Jurkat, Clone E6-1 (cell line): ENCODE measurements at places on chromosomes 2 and 18.

- DNase-seq, result no peak
Measured at GRCh38 chr2:39975476-39976020, 196.5 kb upstream of the THUMPD2 start.

DNA sequence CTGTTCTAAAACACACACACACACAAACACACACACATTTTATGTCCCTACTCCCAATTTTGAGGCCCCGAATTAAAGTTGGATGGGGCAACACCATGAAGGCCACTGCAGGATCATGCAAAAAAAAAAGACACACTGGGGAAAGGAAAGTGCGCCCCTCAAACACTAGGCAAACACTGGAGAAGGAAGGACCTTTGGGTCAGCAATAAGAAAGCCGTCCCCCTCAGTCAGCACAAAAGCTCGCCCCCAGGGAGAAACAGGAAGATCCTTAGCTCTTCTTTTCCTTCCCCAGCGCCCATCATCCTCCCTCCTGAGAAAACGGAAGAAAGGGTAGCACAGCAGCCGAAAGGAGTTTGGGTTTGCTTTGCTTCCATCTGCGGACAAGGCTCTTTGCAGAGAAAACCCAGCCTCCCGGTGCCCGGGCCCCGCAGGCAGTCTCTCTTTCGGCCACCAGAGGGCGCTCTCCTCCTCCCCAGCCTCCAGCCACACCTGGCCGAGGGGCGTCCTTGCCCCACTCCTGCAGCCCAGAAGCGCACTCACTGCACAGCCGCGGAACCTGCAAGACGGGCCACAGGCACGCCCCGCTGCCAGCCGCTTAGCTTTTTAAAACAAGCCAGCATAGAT lies 248.5 kb downstream of the CDH20 start:
- DNase-seq, result peak; percentile 24

- no peak for DNase-seq
Measured at GRCh38 chr2:7437141-7437540, 519.9 kb downstream of the RNF144A start.

- no peak for DNase-seq
Measured at GRCh38 chr18:11981543-11982366, 448 bp downstream of the IMPA2 start.

DNA sequence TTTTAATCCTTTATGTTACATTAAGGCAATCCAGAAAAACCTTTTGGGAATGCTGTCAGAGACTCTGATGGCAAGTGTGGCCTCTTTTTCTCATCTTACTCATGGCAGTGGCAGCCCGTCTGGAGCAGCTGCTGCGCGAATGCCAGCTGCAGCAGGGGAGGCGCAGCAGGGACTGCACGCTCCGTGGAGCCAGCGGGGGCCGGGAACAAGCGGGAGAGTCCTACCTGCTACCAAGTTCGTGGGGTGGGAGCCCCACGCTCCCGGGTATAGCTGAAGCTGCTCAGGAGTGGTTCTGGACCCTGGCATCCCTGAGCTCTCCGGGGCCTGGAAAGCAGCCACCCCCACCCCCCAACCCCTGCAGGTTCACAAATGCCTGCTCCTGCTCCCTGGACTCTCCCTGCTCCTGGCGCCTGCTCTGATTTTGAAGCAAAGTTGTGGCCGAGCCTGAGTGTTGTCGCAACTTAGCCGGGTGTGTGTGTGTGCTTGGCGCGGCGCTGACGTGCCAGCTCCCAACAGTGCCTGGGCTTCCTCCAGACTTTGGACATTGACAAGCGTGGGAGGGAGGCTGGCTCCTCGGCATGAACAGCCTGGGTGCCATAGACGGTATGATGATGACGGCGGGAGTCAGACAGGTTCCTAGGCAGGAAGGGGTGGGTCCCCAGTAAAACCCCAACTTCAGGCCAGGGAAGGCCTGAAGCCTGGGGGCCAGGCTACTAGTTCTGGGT lies 21.7 kb downstream of the TMX3 start:
- DNase-seq, result no peak

DNA sequence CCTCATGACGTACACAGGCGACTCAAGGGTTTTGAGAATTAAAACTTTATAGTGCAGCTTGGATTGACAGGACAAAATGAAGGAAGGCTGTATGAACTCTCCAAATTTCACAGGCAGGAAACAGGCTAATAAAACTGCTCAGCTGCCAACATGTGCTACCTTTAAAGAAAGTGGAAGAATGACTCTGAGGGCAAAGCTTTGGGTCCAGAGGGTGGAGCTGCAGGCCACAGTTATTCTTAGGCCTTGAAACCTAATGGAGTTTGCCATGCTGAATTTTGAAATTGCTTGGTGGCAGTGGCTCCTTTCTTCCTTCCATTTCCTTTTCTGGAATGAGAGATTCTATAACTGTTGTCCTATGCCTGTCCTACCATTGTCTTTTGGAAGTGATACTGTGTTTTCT lies 34.8 kb downstream of the HAT1 start:
- no peak for DNase-seq

GRCh38 chr2:129870685-129871241 lies 108.7 kb upstream of the RAB6C start:
- DNase-seq, result no peak

DNA sequence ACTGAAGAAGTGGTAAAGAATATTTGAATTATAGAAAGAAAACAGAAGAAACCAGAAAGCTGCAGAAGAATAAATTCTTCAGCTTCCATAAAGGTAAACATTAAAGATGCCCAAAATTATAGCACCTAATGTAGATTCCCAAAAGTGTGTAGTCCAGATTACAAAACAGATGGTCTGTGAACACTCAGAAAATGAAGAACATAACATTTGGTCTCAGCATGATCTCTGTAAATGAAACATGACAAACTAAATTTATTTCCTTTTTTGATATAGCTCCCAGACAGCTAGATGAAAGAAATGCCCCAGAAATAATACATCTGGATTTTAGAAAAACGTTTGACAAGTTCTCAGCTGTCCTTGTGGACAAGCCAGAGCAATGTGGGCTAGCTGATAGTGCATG lies 794.2 kb upstream of the NXPH2 start:
- no peak for DNase-seq

GRCh38 chr18:21509062-21509461 lies 91.4 kb downstream of the ESCO1 start:
- DNase-seq, result no peak

DNA sequence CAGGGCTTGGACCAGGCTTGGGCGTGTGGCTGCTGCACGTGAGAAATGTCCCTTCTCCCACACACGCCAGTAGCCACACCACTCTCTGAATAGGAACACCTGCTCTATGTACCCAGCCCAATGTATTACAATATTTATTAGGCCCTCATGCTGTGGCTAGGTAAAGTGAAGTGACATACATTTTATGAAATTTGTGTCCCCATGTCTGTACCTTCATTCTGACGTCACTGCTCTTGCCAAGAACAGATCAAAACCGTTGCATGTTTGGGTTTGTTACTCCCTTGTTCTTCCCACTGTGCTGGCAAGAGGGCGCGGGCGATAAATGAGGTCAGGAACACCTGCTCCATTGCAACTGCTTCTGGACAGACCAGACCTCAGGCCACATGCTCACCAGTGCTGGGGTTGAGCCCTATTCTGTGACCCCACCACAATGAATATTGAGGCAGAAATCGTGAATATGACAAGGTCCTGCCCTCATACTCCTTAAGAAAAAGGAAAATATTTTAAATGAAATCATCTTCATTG lies 436.4 kb upstream of the SALL3 start:
- no peak for DNase-seq

GRCh38 chr2:69175790-69176715 lies 163.1 kb downstream of the ANTXR1 start:
- no peak for DNase-seq

DNA sequence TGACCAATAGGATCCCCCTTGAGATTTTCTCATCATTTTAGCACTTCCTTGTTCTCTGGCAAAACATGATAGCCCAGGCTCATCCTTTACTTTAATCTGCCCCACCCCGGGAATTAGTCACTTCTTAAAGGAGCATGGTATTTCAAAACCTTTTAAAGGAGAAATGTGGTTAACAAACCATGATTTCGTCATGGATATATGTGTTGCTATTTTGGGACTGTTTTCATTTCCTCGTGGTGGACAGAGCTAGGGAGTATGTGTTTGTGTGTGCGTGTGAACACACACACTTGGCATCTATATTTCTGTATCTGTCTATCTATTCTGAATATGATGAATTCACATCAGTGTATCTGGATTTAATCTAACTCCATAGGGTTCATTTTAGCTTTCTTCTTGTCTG lies 128.1 kb downstream of the BIRC6 start:
- DNase-seq, result no peak

- no peak for DNase-seq
Measured at GRCh38 chr18:10899481-10899880, 249.9 kb downstream of the PIEZO2 start.

GRCh38 chr2:29053223-29053622 lies 21.1 kb downstream of the PCARE start:
- no peak for DNase-seq

DNA sequence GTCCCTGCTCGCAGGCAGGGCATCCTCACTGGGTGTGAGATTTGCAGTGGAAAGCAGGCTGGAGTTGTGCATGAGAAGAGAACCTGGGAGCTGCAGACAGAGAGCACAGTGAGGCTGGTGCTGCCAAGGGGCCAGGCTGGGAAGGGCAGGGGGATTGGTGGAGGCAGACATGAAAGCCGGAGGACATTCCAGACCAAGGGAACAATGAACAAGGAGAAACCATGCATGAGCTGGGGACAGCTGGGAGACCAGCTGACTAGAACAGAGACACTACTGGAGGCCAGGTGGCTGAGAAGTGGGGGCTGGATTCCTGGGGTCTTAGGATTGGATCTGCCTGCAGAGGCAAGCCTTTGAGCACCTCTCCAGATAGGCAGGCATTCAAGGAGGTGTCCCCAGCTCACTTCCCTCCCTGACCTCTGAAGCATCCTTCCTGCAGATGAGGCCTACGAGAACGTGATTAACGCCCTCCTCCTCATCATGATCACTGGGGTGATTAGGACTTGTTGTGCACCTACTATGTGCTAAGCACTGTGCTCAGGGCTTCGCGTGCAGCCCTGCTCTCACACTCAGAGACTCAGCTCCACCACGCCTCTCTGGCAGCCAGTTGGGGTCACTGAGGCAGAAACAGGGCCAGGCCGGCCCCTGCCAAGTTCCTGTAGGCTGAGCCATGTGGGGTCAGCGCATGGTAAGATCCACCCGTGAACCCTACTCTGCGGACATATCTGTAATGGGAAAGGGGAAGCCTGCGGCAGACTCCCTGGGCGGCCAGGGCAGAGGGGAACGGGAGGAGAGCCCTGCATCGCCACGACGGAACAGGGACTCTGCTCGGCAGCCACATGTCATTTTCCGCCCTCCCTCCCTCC lies 74.8 kb upstream of the SLC66A3 start:
- DNase-seq, result no peak

- DNase-seq, result no peak
Measured at GRCh38 chr18:56836173-56836572, 185.0 kb downstream of the WDR7 start.

GRCh38 chr2:143125717-143126116 lies 3.5 kb upstream of the ARHGAP15 start:
- no peak for DNase-seq

- DNase-seq, result no peak
Measured at GRCh38 chr2:131646669-131647297, 119.1 kb downstream of the CCDC74A start.

- no peak for DNase-seq
Measured at GRCh38 chr2:12613137-12613835, 103.5 kb upstream of the TRIB2 start.

DNA sequence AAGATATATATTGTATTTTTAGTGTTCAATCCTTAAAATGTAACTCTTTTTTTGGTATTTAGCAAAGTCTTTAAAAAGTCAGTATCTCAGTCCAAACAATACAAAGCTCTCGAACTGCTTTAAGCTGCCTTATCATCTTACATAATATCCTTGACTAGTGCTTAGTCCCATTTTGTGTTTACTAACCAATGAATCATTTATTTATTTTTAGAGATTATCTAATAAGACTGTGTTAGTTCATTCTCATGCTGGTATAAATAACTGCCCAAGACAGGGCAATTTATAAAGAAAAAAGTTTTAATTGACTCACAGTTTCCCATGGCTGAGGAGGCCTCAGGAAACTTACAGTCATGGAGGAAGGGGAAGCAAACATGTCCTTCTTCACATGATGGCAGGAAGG lies 248.3 kb upstream of the KYNU start:
- DNase-seq, result no peak

- DNase-seq, result no peak
Measured at GRCh38 chr18:45617284-45617683, 2.0 kb downstream of the SLC14A2 start.

DNA sequence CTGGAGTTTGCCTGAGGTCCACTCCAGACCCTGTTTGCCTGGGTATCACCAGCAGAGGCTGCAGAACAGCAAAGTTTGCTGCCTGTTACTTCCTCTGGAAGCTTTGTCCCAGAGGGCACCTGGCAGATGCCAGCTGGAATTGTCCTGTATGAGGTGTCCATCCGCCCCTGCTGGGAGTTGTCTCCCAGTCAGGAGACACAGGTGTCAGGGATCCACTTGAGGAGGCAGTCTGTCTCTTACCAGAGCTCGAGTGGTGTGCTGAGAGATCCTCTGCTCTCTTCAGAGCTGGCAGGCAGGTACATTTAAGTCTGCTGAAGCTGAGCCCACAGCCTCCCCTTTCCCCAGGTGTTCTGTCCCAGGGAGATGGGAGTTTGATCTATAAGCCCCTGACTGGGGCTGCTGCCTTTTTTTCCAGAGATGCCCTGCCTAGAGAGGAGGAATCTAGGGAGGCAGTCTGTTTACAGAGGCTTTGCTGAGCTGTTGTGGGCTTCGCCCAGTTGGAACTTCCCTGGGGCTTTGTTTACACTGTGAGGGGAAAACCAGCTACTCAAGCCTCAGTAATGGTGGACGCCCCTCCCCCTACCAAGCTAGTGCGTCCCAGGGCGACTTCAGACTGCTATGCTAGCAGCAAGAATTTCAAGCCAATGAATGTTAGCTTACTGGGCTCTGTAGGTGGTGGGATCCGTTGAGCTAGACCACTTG lies 34.7 kb downstream of the TFPI start:
- DNase-seq, result no peak

- DNase-seq, result peak; percentile 42
Measured at GRCh38 chr18:49250816-49251388, 209.5 kb downstream of the DYM start.

DNA sequence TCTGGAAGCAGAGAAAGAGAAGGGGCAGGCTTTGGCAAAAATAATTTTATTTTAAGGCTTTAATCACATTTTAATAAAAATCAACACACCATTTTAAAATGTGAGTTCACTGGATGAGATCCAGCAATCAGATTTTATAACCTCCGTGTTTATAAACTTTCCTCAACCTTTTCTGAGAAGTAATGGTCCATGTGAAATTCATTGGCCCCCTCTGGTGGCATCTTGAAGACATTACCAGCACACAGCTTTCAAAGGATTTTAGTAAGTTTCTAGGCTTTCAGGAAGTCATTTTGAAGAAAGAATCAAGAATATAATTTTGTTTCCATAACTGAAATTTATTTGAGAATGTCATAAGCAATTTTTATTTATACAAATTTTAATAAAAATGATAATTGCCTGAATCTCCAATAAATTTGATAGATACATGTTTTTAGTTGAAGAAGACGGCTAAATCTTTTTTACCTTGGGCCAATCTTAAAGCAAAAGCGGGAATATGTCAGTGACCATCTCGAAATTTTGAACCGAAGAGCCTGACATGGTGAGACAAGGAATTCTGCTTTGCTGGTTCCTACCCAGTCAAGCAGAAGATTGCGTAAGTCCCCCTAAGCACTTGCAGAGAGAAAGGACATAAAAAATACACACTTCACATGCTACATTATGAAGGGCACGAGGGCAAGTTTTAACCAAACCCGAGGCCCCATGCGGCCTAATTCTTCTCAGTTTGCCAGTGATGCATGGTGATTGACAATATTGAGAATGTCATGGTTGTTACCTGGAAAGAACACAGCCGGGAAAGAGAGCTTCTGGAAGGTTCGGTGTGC lies 128.4 kb upstream of the CBLN2 start:
- peak; percentile 43 for DNase-seq

GRCh38 chr2:43305517-43305916 lies 79.1 kb upstream of the ZFP36L2 start:
- DNase-seq, result no peak
